ENCODE measurements at places on chromosomes 11 and 22.

DNA sequence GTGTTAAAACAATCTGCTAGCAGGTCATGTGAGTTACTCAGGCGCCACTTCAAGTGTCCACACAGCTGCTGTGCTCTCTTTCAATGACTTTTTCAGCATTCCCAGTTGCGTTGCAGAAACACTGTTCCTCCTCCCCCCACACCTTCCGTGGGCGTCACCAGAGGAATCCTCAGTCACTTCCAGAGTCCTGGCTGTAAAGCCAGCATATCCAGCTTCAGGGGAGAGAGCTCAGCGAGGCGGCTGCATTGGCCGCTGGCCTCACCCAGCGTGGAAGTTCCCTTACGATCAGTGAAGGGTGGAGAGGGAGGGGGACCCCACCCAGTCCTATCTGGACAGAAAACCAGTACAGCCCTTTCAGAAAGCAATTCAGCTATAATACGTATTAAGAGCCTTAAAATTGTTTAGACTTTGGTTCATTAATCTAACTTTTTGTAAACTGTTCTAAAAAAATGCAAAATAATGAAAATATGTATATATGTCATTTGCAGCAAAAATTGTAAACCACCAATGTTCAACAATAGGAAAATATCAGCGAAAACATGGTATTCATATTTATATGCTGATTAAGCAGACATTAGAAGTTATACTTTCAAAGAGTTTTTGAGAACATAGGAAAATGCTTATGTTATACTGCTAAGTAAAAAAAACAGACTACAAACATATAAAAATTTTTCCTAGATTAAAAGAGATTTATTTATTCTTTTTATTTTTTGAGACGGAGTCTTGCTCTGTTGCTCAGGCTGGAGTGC, 2.8 kb upstream of the ANO9 start:
- no peaks in the 10 kb centered on the region for H3K36me3 ChIP-seq
- H3K27me3 ChIP-seq: no peaks in the 10 kb centered on the region
- H3K4me1 ChIP-seq: peaks cover 18% of the 10 kb centered on the region
- no peak overlapping the region for H3K27ac ChIP-seq
- no peak overlapping the region for H3K4me3 ChIP-seq

- H3K4me1 ChIP-seq: peaks cover 8% of the 10 kb centered on the region
- no peak overlapping the region for H3K4me3 ChIP-seq
- H3K36me3 ChIP-seq: peaks cover 13% of the 10 kb centered on the region
- DNase-seq: no peak
Measured at GRCh38 chr22:38170469-38170868, 11.2 kb downstream of the PLA2G6 start.

- no peaks in the 10 kb centered on the region for H3K4me1 ChIP-seq
- peaks cover 17% of the 10 kb centered on the region for H3K27me3 ChIP-seq
- no peaks in the 10 kb centered on the region for H3K36me3 ChIP-seq
- DNase-seq: no peak
Measured at GRCh38 chr11:58178444-58178843, 10.4 kb upstream of the OR9Q2 start.

- DNase-seq: peak; percentile 57
- peaks cover 19% of the 10 kb centered on the region for H3K4me1 ChIP-seq
Measured at GRCh38 chr11:113839842-113840241, 35.5 kb downstream of the USP28 start.

GRCh38 chr22:43883012-43883661, 8.7 kb downstream of the PNPLA5 start:
- no peak overlapping the region for H3K27ac ChIP-seq
- peaks cover 32% of the 10 kb centered on the region for H3K27me3 ChIP-seq
- H3K36me3 ChIP-seq: no peaks in the 10 kb centered on the region
- peaks cover 15% of the 10 kb centered on the region for H3K4me1 ChIP-seq

GRCh38 chr11:28384418-28384817, 276.2 kb downstream of the METTL15 start:
- no peak overlapping the region for H3K27ac ChIP-seq
- H3K4me3 ChIP-seq: no peak overlapping the region
- no peak for DNase-seq
- no peaks in the 10 kb centered on the region for H3K27me3 ChIP-seq
- H3K36me3 ChIP-seq: peaks cover 8% of the 10 kb centered on the region

GRCh38 chr11:78551066-78551465, 23.6 kb downstream of the NARS2 start:
- peaks cover 5% of the 10 kb centered on the region for H3K4me1 ChIP-seq
- no peaks in the 10 kb centered on the region for H3K27me3 ChIP-seq
- H3K36me3 ChIP-seq: peaks cover 23% of the 10 kb centered on the region
- H3K27ac ChIP-seq: no peak overlapping the region
- no peak for DNase-seq

DNA sequence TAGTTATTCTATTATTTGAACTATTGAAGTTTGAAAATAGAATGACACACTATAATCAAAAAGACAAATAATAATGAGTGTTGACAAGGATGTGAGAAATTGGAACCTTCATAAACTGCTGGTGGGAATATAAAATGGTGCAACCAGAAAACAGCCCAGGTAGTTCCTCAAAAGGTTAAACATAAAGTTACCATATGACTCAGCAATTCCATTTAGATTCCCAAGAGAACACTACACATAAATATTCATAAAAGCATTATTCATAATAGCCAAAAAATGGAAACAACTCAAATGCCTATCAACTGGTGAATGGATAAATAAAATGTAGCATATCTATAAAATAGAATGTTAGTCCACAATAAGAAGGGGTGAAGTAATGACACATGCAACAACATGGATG, 21.7 kb downstream of the CCDC73 start:
- H3K27me3 ChIP-seq: no peaks in the 10 kb centered on the region
- no peak overlapping the region for H3K27ac ChIP-seq
- no peaks in the 10 kb centered on the region for H3K36me3 ChIP-seq
- H3K4me3 ChIP-seq: no peak overlapping the region
- DNase-seq: no peak
- peaks cover 9% of the 10 kb centered on the region for H3K4me1 ChIP-seq

DNA sequence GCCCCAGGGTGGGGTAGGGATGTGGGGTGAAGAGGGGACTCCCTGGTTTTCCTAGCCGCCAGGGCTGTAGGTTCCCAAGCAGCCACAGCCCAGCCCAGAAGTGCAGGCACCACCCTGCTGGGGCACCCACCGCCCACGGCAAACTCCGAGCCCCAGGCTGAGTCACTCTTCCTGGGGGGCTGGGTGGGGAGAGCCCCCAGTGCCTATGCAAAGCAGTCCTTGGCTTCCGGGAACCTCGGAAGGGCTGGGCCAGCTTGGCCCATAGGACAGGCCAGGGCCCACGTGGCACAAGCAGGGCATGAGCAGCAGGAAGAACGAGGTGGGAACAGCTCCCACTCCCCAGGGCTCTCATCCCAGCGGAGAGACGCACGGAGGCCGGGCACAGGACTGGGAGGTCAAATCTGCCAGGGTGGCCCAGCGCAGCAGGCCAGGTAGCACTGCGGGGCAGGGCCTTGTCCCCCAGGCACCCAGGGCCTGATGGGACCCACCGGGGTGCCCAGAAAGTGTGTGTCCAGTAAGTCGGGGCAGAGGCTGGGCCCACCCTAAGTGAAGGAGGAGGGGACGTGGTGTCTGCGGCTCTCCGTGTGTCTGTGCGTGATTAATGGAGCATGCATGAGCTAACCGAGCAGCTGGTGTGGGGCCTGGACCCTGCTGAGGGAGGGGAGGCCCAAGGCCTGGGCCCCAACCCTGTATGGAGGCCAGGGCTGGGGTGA, 4.6 kb upstream of the IL17REL start:
- peaks cover 32% of the 10 kb centered on the region for H3K4me1 ChIP-seq
- no peak overlapping the region for H3K27ac ChIP-seq
- DNase-seq: no peak
- peaks cover 1% of the 10 kb centered on the region for H3K27me3 ChIP-seq
- no peaks in the 10 kb centered on the region for H3K36me3 ChIP-seq
- peak overlapping the region; percentile 45 for H3K4me3 ChIP-seq

- peaks cover 4% of the 10 kb centered on the region for H3K27me3 ChIP-seq
- no peak for DNase-seq
- H3K4me1 ChIP-seq: peaks cover 6% of the 10 kb centered on the region
- H3K4me3 ChIP-seq: no peak overlapping the region
- no peak overlapping the region for H3K27ac ChIP-seq
Measured at GRCh38 chr11:110990311-110990710, 255.2 kb upstream of the POU2AF2 start.

GRCh38 chr22:30129636-30130035, 49.4 kb downstream of the HORMAD2 start:
- H3K27ac ChIP-seq: no peak overlapping the region
- H3K36me3 ChIP-seq: no peaks in the 10 kb centered on the region
- no peaks in the 10 kb centered on the region for H3K4me1 ChIP-seq

DNA sequence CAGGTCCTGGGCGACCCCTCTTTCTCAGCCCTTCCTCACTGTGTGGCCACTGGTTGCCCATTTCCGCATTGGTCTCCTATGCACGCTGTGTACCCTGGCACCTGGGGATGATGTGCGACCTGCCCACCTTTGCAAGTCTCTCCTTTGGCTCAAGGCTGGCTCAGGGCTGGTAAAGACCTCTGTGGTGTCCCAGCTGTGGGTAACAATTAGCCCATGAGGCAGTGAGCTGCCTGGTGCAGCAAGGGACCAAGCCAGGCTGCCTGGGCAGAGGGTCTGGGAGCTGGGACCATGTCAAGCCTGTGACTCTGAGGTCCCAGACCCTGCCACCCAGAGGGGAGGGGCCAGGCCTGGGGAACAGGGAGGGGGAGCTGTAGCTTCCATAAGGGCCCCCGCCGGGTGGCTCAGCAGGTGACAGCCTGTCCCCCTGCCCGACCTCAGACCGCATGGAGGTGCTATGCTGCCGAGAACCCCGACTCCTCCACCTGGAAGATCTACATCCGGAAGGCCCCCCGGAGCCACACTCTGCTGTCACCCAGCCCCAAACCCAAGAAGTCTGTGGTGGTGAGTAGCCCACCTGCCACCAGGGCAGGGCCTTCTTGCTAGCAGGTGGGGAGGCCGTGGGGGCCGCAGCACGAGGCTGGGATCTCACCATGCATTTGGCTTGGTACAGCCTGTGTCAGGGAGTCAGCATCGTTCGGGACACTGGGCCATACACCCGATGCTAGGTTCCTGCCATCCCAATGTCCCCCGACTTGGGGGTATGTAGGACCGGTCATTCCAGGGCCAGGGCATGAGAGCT, 112.5 kb downstream of the KCNQ1OT1 start:
- H3K36me3 ChIP-seq: peaks cover 11% of the 10 kb centered on the region
- H3K4me1 ChIP-seq: no peaks in the 10 kb centered on the region
- no peaks in the 10 kb centered on the region for H3K27me3 ChIP-seq
- H3K27ac ChIP-seq: no peak overlapping the region

DNA sequence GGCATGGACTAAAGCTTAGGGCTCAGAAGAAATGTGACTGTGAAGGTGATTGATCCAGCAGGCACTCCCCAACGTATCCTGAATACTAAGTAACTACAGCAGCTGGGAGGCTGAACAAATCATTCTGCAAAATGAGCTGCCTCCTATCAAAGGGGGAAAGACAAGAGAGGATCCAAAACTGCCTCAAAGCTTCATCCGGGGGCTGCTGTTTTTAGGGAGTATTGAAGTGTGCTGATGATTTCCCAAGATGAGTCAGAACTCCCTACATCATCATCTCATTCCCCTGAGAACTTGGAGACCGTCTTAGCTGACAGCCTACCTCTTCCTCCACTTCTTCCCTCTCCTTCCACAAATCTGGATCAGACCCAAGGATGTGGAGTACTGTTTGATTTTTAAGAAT, 108.4 kb upstream of the GRAMD1B start:
- peaks cover 5% of the 10 kb centered on the region for H3K27me3 ChIP-seq
- DNase-seq: no peak

DNA sequence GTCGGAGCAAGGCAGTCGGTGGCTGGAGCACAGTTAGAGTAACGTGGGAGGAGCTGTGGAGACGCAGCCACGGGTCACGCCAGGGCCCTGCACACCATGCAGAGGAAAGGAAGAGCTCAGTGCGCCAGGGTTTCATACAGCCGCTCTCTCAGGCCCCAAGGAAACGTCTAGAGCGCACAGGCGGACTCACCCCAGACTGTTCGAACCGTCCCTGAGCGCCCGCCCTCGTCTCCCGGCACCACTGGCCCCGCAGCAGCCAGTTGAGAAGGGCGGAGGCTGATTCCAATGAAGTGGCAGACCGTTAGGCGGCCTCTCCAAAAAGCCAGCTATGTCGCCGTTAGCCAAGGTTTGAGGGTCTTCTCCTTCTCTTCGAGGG, 483 bp upstream of the HYLS1 start:
- peak overlapping the region; percentile 97 for H3K27ac ChIP-seq
- H3K36me3 ChIP-seq: peaks cover 5% of the 10 kb centered on the region
- peaks cover 11% of the 10 kb centered on the region for H3K4me1 ChIP-seq
- H3K27me3 ChIP-seq: no peaks in the 10 kb centered on the region
- H3K4me3 ChIP-seq: peak overlapping the region; percentile 97
- DNase-seq: no peak

All from memory B cell (primary cell).